Type B pancreatic cell (in vitro differentiated cells): ENCODE measurements at places on chromosomes 6 and 20. TPM values are rescaled to one million over a fixed set of nuclear protein-coding genes. Genes with fewer than 3 reads are reported as not detected.

- DNase-seq, result no peak
- no peaks in the 10 kb centered on the region for H3K4me1 ChIP-seq
- peak overlapping the region; percentile 18 for H3K4me3 ChIP-seq
- no peaks in the 10 kb centered on the region for H3K36me3 ChIP-seq
Measured at GRCh38 chr6:2344319-2344905, 99.0 kb upstream of the GMDS start.

GRCh38 chr6:118705544-118706491, 54.4 kb upstream of the CEP85L start:
- H3K36me3 ChIP-seq, result no peaks in the 10 kb centered on the region
- peak overlapping the region; percentile 43 for H3K27ac ChIP-seq
- H3K4me1 ChIP-seq, result peaks cover 35% of the 10 kb centered on the region

GRCh38 chr6:120965814-120966213, 368.5 kb downstream of the TBC1D32 start:
- H3K4me3 ChIP-seq, result no peak overlapping the region
- peaks cover 4% of the 10 kb centered on the region for H3K4me1 ChIP-seq
- DNase-seq, result no peak
- H3K27me3 ChIP-seq, result no peaks in the 10 kb centered on the region

DNA sequence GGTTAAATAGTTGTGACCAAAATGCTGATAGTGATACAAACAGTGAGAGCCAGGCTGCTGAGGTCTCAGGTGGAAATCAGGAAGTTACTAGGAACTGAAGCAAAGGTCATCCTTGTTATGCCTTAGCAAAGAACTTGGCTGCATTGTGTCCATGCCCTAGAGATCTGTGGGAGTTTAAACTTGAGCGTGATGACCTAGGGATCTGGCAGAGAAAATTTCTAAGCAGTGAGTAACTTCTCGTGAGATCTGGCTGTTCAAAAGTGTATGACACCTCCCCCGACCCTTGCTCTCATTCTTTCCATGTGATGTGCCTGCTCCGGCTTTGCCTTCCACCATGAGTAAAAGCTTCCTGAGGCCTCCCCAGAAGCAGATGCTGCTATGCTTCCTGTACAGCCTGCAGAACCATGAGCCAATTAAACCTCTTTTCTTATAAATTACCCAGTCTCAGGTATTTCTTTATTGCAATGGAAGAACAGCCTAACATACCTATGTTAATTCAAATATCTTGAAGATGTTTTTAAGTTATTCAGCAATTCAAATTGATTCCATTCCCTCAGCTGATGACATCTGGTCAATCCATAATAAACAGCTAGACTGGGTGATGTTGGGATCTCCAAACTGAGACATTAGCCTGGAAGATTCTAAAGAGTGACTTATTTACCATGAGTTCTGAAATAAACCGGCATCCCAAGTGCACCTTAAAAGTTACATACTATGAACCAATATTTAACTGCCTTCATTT, 33.8 kb downstream of the KIF16B start:
- no peak overlapping the region for H3K27ac ChIP-seq
- DNase-seq, result no peak
- no peaks in the 10 kb centered on the region for H3K4me1 ChIP-seq
- H3K27me3 ChIP-seq, result no peaks in the 10 kb centered on the region

- H3K4me1 ChIP-seq, result no peaks in the 10 kb centered on the region
- peak; percentile 84 for DNase-seq
- no peak overlapping the region for H3K4me3 ChIP-seq
- peaks cover 26% of the 10 kb centered on the region for H3K27me3 ChIP-seq
- H3K27ac ChIP-seq, result no peak overlapping the region
- no peaks in the 10 kb centered on the region for H3K36me3 ChIP-seq
Measured at GRCh38 chr20:63056236-63057170, 49.7 kb upstream of the BHLHE23 start.

DNA sequence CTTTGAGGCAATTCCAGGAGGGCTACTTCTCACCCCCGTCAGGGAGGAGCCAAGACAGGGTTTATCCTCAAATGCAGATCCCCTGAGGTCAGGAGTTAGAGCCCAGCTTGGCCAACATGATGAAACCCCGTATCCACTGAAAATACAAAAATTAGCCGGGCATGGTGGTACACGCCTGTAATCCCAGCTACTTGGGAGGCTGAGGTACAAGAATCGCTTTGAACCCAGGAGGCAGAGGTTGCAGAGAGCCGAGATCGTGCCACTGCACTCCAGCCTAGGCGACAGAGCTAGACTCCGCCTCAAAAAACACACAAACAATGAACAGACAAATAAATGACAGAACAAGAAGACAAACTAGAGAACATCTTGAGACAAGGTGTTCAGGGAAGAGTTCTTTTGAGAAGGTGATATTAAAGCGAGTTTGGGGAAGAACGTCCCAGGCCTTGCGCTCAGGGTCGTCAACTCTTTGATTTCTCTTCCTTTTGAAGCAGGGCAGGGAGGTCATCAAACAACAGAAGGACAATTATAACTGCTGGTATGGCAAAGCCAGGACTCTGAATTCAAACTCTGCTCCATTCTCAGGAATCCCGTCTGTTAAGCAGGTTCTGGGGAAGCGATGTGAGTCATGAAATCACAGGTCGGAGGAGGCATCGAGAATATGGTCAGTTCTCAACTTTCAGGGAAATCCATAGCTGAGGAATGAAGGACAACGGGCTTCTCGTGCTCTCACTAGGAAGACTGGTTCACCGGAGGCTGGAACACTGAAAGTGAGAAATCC, 1.4 kb upstream of the RALY start:
- H3K4me1 ChIP-seq, result peaks cover 36% of the 10 kb centered on the region
- peaks cover 5% of the 10 kb centered on the region for H3K36me3 ChIP-seq
- H3K27me3 ChIP-seq, result no peaks in the 10 kb centered on the region
- H3K4me3 ChIP-seq, result peak overlapping the region; percentile 97
- no peak for DNase-seq

DNA sequence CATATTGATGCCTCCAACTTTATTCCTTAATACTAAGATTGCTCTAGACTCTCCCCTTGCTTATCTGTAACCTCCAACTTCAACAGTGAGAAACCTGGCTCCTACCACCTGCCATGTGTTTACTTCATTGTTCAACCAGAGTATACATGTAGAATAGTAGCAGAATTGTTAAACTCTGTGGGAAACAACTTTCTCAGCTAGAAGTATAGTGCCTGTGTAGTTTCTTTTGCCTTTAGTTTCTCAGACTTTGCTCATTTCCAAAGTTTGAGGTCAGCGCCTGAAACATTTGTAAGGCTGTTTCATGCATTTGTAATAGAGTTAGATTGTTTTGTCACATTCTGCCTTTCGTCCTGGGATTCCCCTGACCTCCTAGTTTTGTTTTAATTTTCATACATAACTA, 34.9 kb upstream of the HECA start:
- H3K27ac ChIP-seq, result no peak overlapping the region
- H3K36me3 ChIP-seq, result no peaks in the 10 kb centered on the region
- no peaks in the 10 kb centered on the region for H3K27me3 ChIP-seq
- no peak for DNase-seq
- H3K4me1 ChIP-seq, result no peaks in the 10 kb centered on the region
- H3K4me3 ChIP-seq, result no peak overlapping the region

DNA sequence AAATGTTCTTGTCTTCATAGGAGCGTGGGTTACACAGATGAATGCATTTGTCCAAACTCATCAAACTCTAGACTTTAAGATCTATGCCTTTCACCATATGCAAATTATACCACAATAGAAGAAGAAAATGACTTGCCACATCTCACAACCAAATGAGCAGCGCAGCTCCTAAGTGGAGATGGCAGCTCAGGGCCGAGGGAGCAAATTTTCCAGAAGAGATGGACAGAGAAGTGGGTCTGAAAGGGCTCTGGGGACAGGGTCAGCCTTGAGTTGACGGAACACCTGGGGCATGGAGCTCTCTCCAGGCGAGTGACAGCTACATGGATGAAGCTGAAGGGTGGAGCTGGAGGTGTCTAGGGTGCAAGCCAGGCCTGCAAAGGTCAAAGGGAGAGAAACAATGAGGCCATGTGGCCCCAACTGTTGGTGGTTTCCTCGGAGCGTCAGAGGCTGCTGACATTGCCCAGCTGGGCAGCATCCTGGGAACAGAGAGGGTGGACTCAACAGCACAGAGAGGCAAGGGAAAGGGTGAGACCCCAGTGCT, 228.3 kb downstream of the NRN1 start:
- no peak for DNase-seq
- peaks cover 3% of the 10 kb centered on the region for H3K27me3 ChIP-seq
- no peak overlapping the region for H3K4me3 ChIP-seq
- peaks cover 7% of the 10 kb centered on the region for H3K36me3 ChIP-seq

GRCh38 chr6:33761922-33762629, 15.4 kb upstream of the IP6K3 start:
- no peak overlapping the region for H3K27ac ChIP-seq
- no peaks in the 10 kb centered on the region for H3K27me3 ChIP-seq
- H3K4me3 ChIP-seq, result no peak overlapping the region
- H3K36me3 ChIP-seq, result no peaks in the 10 kb centered on the region
- no peak for DNase-seq

DNA sequence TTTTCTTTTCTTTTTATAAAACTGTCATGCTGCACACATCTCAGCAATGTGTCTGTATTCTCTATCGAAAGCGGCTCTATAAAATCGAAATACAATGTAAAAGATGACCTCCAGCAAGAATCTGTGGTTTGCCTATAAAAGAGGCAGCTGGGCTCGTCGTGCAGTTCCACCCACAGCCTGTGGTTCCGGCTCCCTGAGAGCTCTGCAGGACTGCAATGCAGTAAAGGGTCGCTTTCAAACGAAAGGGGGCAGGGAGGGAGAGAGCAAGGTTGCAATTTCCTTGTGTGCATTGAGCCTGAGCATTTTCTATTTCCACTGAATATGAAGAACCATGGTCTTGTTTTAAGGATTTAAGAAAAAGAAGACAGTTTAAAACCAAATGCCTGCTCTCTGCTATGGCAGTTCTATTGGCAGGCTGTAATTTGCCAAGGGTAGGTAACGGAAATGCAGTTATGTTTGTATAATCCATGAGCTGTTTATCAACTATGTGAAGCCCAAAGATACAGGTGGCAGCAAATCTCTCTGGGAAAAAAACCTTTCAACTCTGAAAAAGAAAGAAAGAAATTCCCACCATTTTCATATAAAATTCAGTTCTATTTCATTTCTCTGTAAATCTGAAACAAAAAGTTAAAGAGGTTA, 236.5 kb downstream of the HACE1 start:
- no peaks in the 10 kb centered on the region for H3K36me3 ChIP-seq
- DNase-seq, result no peak
- peaks cover 4% of the 10 kb centered on the region for H3K27me3 ChIP-seq
- H3K4me1 ChIP-seq, result peaks cover 13% of the 10 kb centered on the region

GRCh38 chr20:39025883-39026282, 63.7 kb downstream of the DHX35 start:
- H3K4me1 ChIP-seq, result peaks cover 9% of the 10 kb centered on the region
- peaks cover 30% of the 10 kb centered on the region for H3K36me3 ChIP-seq
- H3K27ac ChIP-seq, result no peak overlapping the region
- DNase-seq, result no peak

DNA sequence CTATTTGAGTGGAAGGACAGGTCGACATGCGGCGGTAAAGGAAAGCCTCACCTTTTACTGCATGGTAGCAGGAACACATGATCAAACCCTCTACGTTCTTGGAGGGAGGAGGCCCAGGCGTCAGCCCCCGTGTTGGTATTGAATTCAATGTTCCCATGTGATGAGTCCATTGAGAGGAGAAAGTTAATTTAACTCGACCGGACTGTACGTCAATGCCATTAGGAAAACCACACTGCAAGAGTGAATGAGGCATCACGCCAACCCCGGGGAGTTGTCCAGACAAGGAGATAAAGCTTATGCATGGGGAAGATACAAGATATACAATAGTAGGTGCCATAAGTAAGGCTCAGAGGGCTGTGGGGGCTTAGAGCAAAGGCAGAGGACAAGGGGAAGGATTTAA, 213.9 kb upstream of the ECI2 start:
- no peak overlapping the region for H3K4me3 ChIP-seq
- peak; percentile 54 for DNase-seq
- H3K4me1 ChIP-seq, result peaks cover 31% of the 10 kb centered on the region
- no peaks in the 10 kb centered on the region for H3K36me3 ChIP-seq

DNA sequence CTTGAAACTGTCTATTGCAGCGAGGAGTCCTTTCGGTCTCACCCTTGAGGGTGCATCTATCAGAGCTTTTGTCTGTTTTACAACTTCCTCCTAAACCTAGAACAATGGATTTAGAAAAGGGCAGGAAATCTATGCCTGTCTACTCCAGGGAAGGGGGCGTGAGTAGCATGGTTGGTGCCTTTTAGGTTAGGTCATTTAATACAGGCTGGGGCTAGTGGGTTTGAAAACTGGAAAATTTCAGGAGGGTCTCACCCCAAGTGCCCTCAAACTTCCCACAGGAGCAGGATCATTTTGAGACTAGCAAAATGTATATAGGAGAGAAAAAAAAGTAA, 33.5 kb upstream of the BMP6 start:
- H3K27me3 ChIP-seq, result peaks cover 3% of the 10 kb centered on the region
- H3K27ac ChIP-seq, result no peak overlapping the region
- H3K4me3 ChIP-seq, result no peak overlapping the region

- H3K36me3 ChIP-seq, result peaks cover 36% of the 10 kb centered on the region
- peak overlapping the region; percentile 94 for H3K27ac ChIP-seq
- H3K4me3 ChIP-seq, result peak overlapping the region; percentile 98
- peaks cover 14% of the 10 kb centered on the region for H3K4me1 ChIP-seq
Measured at GRCh38 chr20:38434301-38434741, 807 bp downstream of the SNHG17 start.

GRCh38 chr6:3663081-3663480, 88.4 kb downstream of the PXDC1 start:
- DNase-seq, result no peak
- no peak overlapping the region for H3K4me3 ChIP-seq
- H3K36me3 ChIP-seq, result no peaks in the 10 kb centered on the region
- H3K27me3 ChIP-seq, result peaks cover 3% of the 10 kb centered on the region

GRCh38 chr6:110125361-110125760, 54.1 kb downstream of the WASF1 start:
- no peaks in the 10 kb centered on the region for H3K4me1 ChIP-seq
- H3K4me3 ChIP-seq, result no peak overlapping the region
- peaks cover 39% of the 10 kb centered on the region for H3K36me3 ChIP-seq

- DNase-seq, result no peak
- H3K27me3 ChIP-seq, result no peaks in the 10 kb centered on the region
- H3K4me1 ChIP-seq, result peaks cover 47% of the 10 kb centered on the region
- H3K27ac ChIP-seq, result no peak overlapping the region
Measured at GRCh38 chr6:116385459-116385802, 14.7 kb downstream of the DSE start.

Gene LRFN2
- 1.1 and 3.4 TPM in 2 replicates for total RNA-seq

Gene SLC23A2
- 16.4 and 19.6 TPM in 2 replicates for total RNA-seq

Gene GNRH2
- 0.99 and 2.3 TPM in 2 replicates for total RNA-seq

Gene ZCCHC3
- 28.9 and 40.5 TPM in 2 replicates for total RNA-seq

Gene HDGFL1
- not detected in 2 replicates for total RNA-seq

Gene SYCP2
- total RNA-seq, result 0.88 and 1.6 TPM in 2 replicates

Gene LY6G6C
- total RNA-seq, result 2.5 and 16.2 TPM in 2 replicates

Gene MCM8
- 9.2 and 19.9 TPM in 2 replicates for total RNA-seq
